ENCODE measurements at places on chromosomes 7 and 10.

DNA sequence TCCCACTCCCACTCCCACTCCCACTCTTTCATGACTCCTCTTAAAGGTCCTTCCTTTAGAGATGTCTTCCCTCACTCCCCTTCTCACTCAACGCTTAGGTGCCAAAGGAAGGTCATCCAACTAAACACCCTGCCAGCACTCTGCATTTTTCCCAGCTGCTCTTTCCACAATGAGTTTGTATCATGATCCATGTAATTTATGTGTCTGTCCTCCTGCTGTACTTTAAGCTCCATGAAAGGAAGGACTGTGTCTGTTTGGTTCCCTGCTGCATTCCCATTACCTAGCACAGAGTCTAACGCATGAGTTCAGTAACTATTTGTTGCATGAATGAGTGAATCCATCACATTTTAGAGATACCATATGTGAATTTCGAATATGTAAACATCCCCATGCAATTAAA lies 252.7 kb downstream of the KIF20B start:
- DNase-seq, result no peak

DNA sequence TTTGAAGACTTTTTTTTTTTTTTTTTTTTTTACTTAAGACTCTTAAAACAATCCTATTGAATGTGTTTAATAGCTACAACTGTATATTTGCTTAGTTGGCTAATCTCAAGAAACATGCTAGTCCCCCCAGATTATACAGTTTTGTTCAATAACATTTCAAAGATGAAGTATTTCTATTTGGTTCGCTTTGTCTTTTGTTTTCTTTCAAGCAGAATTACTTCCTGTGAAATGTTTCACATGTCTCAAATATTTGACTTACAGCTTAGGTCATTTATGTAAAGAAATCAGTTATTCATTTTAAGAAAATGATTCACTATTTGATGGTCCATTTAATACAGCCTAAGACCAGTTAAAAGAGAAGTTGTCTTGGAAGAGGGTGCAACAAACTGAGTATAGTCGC lies 12.8 kb upstream of the LAMB1 start:
- DNase-seq, result no peak

- DNase-seq, result no peak
These were observed 27.7 kb downstream of the PHYH start for GRCh38 chr10:13272164-13272571.

- no peak for DNase-seq
These were observed 162.6 kb downstream of the FAM107B start for GRCh38 chr10:14611968-14612693.
